ENCODE measurements at places on chromosomes 7 and 10.

DNA sequence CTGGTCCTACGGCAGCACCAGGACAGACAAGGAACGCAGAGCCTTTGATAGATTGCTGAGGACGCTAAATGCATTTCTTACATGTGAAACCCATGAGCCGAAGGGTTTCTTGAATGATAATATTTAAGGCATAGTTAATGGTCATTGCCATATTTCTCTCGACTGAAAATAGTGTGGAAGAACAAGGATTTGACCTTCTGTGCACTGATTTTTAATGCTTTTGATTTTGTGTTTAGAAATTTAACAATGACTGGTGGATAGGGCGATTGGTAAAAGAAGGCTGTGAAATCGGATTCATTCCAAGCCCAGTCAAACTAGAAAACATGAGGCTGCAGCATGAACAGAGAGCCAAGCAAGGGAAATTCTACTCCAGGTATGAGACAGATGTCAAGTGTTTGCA is 150.8 kb downstream of the NSUN6 start:
- no peak for DNase-seq

DNA sequence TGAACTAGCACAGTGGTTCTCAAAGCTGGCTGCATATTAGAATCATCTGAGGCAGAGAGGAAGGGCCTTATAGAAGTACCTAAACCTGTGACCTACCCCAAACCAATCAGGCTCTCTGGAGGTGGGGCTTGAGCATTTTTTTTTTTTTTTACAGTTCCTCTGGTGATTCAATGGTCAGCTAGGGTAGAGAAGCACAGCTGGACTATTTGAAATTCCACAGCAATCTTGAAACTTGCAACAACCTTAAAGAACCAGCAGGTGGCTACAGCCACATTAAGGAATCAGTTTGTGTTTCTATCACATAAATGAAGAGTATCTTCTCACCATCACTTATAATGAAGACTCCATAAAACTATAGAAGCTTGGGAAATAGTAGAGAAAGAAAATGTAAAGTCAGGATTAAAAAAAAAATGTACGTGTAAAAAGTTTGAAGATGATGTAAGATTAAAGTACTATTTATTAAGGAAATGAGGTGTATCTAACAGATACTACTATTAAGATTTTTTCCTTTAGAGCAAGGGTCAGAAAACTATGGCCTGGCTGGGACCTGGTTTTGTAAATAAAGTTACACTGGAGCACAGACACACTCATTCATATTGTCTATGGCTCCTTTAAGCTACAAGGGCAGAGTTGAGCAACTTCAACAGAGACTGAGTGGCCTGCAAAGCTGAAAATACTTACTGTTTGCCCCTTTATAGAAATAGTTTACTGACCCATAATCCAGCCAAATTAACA is 3.8 kb downstream of the RTKN2 start:
- DNase-seq = no peak

DNA sequence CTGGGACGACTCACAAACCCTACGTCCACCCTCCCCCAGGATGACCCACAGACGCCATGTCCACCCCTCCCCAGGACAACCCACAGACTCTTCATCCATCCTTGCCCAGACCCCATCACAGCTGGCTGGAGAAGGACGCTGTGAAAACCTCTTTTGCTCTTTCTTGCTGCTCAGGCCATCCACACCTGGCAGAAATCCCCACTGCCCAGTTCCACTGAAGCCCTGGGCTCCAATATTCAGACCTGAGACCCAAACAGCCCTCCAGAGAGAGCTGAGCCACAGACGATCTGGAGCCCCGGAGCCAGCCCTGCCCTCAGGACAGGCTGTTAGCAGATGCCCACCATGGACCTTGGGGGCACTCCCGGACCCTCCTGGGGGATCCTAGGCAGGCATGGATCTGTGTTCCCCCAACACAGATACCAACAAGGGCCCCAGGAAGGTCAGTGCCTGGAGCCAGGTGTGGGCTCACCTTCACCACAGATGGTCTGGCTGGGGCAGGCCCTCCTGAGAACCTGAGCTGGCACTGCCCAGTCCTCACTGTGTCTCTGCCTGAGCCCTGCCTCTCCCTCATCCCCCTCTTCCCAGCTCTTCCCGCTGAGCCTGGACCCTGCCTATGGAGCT is 226.2 kb downstream of the PTPRN2 start:
- DNase-seq = no peak

DNA sequence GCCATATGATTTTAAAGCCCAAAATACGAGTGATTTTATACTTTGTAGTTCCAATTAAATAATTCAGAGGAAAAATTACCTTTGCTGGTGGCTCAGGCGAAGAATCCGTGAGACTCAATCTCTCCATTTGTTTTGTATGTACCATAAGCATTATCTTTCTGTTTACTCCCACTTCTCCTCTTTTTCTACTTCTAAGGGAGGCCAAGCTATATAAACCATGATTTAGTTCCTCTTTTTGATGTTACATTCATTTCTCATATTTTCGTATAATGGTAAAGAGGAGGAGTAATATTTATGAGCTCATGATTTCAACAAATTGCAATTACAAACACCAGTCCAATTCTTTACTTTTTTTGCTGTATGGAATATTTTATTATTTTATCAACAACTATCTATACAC is 50.6 kb upstream of the TES start:
- no peak for DNase-seq

- DNase-seq = peak; percentile 82
Observed at GRCh38 chr10:44959247-44960087, at the start of gene RASSF4. Gene RASSF4 (plus strand): TSS chr10:44959802. CDS start chr10:44970203, 10,401 bp downstream.

DNA sequence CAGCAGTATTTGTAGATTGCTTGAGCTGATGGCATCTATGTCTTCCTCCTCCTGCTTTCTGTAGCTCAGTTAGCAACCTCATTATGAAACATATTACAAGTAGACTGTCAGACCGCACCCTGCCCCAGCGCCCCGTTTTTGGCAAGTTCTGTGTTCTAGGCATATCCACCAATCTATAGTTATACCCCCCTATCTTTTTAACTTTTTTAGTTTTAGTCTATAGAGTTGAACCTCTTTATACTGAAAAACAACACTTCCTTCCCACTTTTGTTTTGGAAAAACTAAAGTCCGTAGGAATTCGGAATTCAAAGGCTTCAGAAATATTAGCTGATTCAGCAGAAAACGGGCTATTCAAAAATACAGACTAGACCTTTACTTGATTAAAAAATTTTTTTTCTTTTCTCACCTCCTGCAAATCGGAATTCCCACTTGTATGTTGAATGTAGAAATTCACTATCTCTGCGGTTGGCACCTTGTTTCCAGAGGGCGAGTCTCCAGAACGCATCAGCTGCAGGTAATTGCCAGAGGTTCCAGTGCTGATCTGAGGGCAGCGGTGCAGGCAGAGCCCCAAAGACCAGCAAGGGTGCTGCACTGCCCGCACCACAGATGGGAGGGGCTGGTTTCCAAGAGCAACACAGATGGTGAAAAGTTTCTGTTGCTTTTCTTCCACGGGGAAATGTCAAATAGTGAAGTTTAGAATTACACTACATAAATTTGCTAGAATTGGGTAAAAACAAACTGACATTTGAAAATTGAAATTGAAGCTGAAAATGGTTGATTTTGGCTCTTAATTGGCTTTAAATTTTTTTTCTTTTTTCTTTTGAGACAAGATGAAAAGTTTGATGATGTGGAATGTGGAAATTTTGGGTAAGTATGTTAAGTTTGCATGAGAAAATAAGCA is 2.2 kb upstream of the FZD8 start:
- DNase-seq = no peak

DNA sequence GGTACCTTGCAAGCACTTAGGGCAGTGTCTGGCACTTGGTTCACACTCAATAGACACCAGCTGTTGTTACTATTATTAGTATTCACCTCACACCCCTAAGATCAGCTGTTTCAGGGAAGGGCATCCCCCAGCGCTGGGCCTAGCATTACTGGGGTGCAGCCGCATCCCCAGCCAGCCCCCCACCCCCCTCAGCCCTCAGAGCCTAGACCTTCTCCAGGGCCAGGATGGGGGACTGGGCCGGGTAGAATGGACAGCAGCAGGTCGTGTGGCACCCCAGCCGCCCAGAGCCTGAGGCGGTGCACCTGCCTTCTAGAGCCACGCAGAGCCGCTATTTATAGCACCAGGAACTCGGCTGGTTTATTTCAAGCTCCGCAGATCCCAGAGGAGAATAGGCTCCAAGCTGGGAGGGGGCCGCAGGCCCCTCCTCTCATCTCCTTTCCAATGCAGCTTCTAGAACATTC is 60.5 kb downstream of the GTF2IRD1 start:
- no peak for DNase-seq

GRCh38 chr10:30114401-30114800 is 55.0 kb upstream of the JCAD start:
- no peak for DNase-seq

- no peak for DNase-seq
Observed at GRCh38 chr10:80144067-80144695, 11.7 kb downstream of the PLAC9 start.

- no peak for DNase-seq
Observed at GRCh38 chr10:132392811-132393694, 3.9 kb upstream of the PWWP2B start.

DNA sequence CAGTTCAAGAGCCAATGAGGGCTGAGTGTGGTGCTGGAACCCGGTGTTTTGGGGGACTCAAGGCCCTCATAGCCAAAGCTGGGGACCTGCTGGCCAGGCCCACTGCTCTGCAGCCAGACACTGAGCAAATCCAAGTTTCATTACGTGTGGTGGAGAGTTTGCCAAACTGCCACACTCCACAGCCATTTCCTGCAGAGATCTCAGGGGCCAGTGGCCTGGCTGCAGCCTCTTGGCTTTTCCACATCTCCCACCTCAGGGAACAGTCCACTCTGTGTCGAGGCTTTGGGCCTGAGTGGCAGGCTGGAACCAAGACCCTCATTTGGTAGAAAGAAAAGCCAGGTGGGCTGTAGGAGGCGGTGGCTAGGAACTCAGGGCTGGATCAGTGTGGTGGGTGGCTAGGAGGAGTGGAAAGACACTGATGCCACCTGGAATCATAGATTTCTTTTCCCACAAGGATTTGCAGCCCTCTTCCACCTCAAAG is 3.2 kb downstream of the HOXA11 start:
- DNase-seq = no peak

GRCh38 chr7:95404316-95404865 is 8.2 kb upstream of the PON3 start:
- no peak for DNase-seq

DNA sequence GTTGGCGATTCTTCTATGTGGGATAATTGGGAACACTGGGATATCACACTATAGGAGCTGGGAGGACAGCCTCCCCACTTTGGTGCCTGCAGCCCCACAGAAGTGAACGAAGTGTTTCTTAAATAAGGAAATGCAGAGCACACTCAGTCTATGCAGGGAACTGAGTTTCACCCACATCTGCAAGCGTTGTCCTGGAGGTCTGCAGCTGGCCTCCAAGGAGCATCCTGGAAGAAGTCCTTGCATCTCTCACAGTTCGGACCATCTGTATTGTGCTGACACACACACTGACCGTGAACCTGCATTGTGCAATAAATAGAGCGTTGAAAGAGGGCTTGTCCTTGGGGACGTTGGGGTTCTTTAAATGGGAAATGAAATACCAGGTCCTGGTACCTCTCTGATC is 25.8 kb downstream of the LAMB4 start:
- no peak for DNase-seq

- DNase-seq = no peak
Observed at GRCh38 chr7:132618956-132619305, 42.7 kb upstream of the PLXNA4 start.

- no peak for DNase-seq
Observed at GRCh38 chr10:113920875-113921274, 66.4 kb downstream of the NHLRC2 start.

DNA sequence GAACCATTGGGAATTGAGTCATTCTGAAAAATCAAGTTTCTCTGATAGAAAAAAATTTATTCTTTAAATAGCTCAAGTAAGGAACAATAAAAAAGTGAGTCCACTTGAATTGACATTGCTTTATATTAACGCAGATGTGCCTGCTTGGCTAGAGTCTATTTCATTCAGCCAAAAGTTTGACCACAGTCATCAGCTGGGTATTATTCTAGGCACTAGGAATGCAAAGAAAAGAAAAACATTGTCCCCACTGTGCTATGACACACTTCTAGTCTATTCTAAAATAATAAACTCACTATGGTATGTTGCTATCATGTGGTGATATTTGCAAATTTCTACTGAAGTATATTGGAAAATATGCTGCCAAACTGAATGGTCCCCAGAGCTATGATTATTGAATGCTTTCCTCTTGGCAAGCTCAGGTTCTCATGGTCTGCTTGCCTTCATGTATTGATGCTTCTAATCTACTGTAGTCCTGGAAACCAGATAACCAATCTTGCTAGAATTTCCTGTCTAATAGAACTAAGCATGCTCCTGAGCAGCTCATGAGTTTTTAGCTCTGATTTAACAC is 8.3 kb downstream of the SFRP4 start:
- DNase-seq = no peak

GRCh38 chr7:128933180-128933891 is 4.4 kb upstream of the IRF5 start:
- no peak for DNase-seq

DNA sequence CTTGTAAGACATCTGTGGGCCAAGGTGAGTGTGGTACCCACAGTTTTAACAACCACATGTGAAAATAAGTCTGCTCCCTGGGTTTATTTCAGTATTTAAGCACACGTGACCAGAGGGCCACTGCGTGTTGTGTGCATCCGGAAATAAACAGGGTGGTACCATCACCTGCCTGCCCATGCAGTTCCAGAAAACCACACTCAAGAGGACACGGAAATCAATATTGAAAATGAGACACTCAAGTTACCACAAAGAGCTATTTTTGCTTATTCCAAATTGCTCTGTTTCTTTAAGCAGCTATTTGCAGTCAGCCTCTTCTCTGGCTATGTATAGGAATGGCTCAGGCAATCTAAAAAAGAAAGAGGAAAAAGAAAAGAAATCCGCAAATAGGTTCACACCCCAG is 71.8 kb upstream of the LOXL4 start:
- DNase-seq = no peak

DNA sequence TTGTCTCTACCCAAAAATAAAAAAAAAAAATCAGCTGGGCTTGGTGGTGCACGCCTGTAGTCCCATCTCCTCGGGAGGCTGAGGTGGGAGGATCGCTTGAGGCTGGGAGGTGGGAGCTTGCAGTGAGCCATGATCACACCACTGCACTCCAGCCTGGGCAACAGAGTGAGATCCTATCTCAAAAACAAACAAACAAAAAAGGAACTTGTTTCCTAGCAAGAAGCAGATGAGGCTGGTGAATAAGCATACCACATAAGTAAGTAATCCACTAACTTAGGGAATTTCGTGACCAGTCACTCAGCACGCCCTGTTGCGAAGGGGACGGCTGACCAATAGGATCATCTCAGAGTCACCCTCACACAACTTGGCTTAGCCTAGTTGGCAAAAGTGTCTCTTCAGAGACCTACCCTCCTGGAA is 64.6 kb downstream of the CUX1 start:
- no peak for DNase-seq

- no peak for DNase-seq
Observed at GRCh38 chr10:10626734-10627133, 390.9 kb upstream of the CELF2 start.

- DNase-seq = peak; percentile 73
Observed at GRCh38 chr7:1940402-1940786, 270.3 kb downstream of the ELFN1 start.
